ENCODE measurements at places on chromosomes 7 and 10.

DNA sequence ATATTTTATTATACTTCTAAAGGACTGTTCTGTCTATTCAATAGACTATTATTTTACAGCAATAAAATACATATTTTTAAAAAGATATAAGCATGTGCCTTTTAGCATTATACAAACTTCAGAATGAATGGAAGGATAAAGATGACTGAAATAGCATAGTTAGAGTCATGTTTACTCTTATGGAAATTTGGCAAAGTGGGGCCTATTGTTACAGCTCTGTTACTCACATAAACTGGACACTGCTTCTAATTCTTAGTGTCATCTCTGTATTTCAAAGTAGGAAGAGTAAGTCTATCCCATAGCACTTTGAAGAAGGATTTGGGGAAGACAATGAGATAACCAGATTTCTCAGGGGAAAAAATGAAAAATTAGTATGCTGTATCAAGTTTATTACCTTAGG, 168.2 kb downstream of the SKAP2 start:
- no peak for DNase-seq

- no peak for DNase-seq
Observed at GRCh38 chr10:4488904-4489303, 337.1 kb upstream of the AKR1E2 start.

DNA sequence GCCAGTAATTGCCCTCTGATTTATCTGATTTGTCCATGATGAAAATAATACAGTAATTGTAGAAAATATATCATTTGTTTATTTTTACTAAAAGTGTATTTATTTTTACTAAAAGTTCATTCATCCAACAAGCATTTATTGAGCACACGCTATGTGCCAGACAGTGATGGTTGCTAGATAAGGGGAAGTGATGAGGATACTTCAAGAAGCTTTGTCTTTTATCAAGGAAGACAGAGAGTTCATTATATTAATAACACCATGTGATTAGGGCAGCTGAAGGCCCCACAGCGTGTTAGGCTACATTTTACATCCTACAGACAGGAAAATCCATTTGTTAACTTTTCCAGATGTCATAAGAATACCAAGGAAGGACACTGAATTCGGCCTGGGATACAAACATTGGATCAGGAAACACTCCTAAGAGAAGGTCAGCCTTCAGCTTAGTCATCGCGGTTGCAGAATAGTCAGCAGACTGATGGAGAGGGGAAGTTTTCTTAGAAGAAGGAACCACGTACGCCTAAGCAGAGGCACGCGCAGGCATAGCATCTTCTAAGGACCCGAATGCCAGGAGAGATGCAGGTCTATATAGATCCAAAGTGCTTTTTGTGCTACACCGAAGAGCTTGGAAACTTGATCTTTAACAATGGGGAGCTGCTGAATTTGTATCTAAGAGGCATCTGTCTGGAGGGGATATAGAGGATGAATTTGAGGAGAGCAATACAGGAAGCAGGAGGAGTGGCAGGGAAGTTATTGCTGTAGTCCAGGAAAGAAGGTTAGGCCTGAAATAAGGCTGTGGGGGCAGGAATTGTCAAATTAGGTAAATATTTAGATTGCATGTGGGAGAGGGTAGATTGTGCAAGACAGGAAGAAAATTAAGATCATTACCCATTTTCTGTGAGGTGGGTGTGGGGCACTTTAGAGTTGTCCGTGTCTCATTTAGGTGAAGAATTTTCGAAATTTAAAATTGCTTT, 85.7 kb downstream of the LRGUK start:
- peak; percentile 42 for DNase-seq

DNA sequence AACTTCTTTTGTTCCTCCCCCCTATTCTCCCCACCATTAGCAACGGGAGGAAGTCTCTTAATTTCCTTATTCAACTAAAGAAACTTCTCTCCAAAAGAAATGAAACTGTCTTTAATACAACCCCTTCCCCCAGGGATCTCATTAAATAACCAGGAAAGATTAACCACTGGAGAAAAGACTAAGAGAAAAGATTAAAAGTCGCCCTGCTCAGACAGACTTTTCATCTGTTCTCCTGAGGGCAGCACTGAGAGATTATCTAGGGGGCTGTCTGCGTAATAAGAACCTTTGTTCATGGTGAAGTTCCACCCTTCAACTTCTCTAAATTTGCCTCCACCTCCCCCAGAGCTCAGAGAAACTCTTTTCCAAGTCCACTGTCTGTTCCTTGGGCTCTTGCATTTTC, 105.5 kb downstream of the HGF start:
- DNase-seq, result no peak

DNA sequence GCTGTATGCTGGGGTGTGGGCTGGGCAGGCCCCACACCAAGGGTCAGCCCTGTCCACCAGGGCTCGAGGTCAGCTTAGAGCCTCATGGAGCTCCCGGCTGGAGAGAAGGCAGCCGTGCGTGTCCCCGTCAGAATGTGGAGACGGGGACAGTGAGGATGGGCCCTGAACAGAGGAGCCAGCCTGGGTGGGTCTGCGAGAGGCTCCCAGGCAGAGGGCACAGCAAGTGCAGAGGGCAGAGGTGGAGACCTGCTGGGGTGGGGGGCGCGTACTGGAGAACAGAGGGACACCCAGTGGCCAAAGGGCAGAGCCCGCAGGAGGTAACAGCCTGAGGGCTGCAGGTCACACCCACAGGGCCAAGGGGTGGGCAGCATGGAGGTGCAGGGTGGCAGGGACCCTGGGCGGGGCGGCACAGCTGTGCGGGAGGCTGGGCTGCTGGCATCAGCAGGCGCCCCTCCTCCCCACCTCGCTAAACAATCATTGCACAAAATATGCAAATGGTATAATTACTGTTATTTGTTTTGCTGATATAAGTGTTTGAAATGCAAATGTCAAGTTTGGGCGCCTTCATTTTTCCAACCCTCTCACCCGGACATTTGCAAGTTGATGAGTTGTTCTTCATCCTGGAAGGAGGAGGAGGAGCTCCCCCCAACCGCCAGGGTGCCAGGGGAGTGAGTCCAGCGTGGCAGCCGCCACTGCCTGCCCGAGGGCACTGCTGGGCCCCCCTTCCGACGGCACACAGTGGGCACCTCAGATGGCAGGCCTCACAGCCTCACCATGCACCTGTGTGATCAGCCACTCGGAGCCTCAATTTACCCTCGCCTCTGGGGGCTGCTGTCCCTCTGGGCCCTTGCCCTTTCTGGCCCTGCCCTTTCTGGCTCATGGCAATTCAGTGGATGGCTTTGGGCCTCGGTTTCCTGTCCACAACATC, 35.0 kb downstream of the ELFN1 start:
- DNase-seq, result no peak

DNA sequence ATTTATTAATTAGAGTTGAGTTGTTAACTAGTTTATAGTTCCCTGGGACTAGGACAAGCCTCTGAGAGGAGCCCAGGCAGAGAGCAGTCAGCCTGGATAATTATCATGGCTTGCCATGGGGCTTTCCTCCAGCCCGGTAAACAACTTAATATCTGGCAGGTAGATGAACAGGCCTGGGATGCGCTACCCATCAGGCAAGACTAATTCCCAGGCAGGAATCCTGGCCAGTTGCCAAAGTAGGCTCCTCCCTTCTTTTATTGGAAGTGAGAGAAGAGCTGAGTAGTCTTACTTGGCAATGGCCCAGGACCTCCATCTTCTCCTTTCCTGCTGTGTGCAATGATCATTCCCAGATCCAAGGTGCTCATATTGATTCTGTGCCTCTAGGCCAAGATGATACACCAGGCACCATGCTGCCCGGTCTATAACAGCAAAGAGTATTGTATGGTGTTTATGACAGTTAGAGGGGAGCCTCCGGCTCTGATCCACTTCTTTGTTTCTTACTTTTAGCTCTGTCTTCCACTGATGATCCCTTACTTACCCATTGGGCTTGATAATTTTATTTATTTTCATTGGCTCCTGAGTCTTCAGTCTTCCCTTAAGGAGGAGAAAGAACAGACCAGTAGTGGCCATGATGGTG, 408.7 kb downstream of the REEP3 start:
- DNase-seq, result no peak

GRCh38 chr10:48241332-48241731, 33.2 kb downstream of the FRMPD2 start:
- no peak for DNase-seq

GRCh38 chr10:11286261-11286852, 268.7 kb downstream of the CELF2 start:
- DNase-seq, result no peak

- DNase-seq, result no peak
Observed at GRCh38 chr10:101116754-101117153, 14.3 kb upstream of the TLX1 start.

GRCh38 chr7:2171855-2172254, 60.9 kb downstream of the MAD1L1 start:
- peak; percentile 48 for DNase-seq

DNA sequence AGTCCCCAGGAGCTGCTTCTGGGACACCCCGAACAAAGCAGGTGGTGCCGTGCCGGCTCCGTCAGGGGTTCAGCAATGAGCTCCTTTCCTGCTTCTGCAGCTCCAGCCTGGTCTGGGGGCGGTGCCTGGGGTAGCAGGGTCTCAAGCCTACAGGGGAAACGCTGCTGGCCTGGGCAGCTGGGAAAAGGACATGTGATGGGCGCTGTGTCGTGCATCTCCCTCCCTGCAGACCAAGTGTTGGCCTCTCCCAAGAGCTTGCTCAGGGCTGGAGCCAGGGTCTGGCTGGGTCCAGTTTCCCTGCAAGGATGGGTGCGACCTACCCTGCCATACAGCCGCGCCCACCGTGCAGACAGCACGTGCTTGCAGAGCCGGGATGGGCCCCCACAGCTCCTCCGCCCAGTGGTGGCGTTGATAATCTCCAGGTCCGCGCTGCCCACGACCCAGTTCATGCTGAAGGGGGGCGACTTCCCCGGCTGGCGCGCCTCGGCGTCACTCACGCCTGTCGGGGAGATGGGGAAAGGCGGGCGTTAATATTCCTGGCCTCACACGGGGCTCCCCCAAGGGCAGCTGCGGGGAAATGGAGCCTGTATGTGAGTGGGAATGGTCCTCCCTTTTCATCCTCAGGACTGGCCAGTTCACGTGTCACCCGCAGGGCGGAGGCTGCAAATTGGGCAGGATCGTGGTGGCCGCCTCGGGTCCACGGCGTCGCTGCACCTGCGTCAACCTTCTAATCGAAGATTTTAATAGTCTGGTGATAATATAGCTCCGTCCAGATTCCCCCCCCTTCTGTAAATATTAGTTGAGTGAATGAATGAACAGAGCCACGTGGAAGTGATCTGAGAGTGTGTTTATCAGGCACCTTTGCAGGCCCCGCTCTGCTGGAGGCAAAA, 128.6 kb downstream of the WDR37 start:
- no peak for DNase-seq

DNA sequence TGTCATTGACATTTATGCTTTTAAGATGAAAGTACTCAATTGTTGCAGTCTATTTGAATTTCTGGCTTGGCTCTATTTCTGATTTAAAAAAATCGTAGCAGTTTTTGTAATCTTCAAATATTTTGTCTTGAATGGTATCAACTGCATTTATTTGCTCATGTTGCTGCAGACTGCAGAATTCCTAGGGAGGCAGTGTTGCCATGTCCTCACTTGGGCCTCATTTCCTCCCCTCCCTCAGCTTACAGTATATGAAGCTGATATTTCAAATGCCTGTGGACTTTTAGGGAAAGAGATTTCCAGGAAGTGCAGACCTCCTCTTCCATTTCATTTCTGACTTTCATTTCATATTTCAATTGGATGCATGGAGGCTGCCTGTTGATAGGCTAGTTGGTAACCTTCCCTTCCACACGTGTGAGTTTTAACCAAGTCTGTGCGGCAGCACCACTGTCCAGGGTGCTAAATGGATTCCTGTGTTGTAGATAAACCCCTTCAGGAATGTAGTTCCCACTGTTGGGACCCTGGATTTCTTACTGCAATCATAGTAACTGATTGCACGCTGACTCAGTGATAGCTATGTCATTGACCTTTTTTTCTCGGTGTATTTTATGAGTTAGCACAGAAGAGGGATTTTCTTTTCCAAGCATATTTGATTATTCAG, 17.5 kb downstream of the VPS50 start:
- no peak for DNase-seq

DNA sequence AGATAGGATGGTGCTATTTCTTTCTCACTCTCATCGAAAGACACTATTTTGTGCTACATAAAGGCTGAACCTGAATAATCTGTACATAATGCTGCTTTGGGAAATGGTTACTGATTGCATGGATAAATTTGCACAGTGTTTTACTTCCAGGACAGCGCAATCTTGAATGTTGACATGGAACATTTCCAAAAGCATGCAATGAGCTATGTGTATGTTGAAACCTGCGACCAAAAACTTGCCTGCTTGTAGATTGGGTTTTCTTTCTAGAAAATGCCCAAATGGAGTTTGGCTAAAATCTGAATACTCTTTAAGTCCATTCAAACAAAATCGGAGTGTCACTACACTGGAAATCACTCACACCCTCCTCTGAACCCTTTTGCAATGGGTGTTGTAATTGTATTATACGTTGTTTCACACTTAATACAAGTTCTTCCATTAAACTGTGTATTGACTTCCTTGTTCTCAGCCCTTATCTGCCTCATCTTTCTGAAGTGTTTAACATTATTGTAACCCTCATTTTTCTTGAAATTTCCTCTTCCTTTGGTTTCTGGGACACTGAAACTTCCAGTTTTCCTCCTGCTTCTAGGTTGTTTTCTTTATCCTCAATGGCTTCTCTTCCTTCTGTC, 73.7 kb upstream of the CAPZA2 start:
- DNase-seq, result no peak

DNA sequence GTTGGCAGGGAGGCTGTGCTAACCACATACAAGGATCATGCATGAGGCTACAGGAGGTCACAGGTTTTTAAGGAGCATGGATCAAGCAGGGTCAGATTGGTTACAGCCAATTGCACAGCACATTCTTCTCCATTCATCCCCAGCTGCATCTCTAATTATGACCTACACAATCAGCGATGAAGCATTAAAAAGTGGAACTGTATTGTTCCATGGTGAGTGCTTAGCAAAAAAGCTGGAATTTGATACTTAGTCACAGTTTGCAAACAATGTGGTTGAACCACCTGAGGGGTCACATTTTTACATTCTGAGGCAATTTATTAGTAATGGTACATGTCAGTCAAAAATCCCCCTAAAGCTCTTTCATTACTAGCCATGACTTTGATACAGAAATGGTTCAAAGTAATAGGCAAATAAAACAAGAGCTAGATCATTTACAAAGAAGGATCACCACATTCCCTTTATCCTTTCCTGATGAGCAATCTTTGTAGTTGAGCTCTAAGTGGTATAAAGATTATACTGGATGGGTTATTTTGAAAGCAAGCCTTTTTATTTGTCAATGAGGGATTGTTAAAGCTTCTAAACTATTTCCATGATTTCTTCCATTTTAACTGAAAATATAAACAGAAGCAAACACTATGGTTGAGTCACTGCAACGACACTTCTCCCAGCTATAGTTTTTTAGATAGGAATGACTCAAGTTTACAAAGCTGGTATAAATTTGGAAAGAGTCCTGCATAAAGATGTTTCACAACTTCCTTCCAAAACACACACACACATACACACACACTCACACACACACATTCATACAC, 217.8 kb upstream of the SEMA3A start:
- DNase-seq, result no peak

- no peak for DNase-seq
Observed at GRCh38 chr10:101089520-101090299, 27.9 kb downstream of the KAZALD1 start.

DNA sequence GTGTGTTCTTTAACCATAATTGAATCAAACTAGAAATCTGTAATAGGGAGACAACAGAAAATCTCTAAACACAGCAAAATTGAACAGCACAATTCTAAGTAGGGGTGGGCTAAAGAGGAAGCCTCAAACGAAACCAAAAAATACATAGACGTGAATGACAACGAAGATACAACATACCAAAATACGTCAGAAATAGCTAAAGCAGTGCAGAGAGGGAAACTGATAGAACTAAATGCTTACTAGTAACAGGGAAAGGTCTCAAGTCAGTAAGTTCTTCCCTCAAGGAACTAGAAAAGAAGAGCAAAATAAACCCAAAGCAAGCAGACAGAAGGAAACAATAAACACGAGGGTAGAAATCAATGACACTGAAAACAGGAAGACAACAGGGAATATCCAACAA, 19.1 kb downstream of the RPP38 start:
- no peak for DNase-seq
